NCI-H69 (cell line): ENCODE measurements at places on chromosomes 13 and 19.

- DNase-seq = no peak
Measured at GRCh38 chr13:101140936-101141335, 275.4 kb downstream of the NALCN start.

DNA sequence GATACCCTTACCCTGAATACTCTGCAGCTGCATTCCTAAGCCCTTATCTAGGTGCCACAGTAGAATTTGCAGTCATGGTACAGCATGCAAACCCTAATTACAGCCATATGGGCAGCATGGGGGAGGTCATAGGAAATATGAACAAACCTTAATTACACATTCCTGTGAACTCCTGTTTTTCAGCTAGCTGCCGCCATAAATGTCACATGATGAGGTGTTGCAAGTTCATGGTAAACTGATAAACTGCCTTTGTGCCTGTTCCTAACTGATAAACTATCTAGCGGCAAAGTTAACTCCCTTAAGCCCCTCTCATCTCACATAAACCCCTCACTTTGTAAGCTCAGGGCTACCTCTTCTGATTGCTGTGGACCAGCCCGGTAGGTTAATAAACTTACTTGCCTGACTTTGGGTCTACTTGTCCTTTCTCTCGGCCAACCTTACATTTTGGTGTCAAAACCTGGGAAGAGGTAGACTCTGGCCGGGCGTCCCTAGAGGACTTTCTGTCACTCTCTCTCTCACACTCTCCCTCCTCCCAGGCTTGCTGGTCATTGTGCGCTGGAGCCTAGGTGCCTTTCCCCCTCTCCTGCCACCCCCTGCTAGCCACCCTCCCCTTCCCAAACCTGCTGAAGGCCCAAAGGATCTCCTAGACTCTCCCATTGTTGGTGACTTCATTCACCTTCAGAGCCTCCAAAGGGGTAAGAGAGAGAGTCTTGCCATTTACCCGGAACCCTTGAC, 43.3 kb downstream of the ZNF93 start:
- no peak for DNase-seq

DNA sequence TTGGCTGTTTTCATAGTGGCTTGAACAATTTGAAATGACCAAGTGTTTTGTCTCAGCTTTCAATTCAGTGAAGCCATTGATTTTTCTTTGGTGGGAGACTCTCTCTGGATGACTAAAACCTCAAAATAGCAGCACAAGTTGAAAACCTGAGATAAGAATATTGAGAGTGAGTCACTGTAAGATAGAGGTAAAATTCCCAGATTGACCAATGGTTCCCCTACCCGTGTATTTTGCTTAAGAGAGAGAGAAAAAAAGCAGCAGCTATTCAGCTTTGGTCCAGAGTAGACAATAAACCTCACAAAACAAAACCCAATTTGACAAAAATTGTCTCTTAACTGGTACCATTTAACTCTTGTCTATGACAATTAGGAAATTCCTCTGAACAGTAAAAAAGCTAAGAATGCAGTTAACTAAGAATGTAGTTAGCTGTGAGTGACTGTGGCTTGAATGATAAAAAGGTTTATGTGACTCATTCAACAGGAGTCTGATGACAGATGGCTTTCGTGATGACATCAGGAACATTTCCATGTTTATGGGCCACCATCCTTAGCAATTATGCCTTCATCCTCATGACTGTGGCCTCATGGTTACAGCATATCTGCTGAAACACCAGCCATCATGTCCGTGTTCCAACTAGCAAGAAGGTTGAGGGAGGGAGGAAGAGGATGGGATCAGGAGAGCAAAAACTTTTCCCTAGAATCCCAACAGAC, 356.9 kb downstream of the NDFIP2 start:
- no peak for DNase-seq

GRCh38 chr19:45972947-45973540, 621 bp downstream of the NOVA2 start:
- DNase-seq = peak; percentile 13

- DNase-seq = no peak
Measured at GRCh38 chr19:32349724-32350470, 4.5 kb downstream of the ZNF507 start.

DNA sequence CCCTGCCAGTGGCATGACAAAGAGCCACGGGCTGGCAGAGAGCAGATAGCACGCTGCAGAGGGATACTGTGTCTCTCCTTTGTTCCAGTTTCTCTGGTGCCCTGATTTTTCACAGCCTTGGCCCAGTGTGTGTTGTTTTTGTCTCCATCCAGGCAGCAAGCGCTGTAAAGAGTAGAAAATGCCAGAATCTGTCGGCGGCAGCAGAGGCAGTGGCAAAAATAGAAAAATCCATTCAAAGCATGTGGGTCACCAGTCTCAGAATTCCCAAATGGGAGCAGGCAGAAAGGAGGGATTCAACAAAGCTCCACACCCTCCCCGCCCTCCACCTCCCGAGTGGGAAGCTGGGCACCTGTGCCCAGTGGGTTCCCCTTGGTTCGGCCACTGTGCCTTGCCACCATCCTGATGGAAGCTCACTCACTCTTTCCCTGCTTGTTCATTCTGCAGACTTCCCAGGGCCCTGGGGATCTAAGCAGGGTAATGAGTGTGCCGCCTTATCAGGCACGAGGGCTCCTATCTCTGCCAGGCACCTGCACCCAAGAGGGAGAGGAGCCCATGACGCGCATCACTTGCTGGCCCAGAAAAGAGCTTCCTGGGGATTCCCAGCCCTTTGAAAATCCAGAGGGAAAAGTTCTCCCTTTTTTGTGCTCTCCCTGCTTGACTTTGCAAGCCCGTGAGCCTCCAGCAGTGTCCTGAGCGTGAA, 416.9 kb downstream of the IRS2 start:
- DNase-seq = no peak
